ENCODE measurements at places on chromosomes 16 and 17.

- no peak for DNase-seq
These were observed 45.2 kb upstream of the STAC2 start for GRCh38 chr17:39270923-39271322.

- DNase-seq, result no peak
These were observed 926 bp downstream of the MYH10 start for GRCh38 chr17:8629371-8630226.

DNA sequence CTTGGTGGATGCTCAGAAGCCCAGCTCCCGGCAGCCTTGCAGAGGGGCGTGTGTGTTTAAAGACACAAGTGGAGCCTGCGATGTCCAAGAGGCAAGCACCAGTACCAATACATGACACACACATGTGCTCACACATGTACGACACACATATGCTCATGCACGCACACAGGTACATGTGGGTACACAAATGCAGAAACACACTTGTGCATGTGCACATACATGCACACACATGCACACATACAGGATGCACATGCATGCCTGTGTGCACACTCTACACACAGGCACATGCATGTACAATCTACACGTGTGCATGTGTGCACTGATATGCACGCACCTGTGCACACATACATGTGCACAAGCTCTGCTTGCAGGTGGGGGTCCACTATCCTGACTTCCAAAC is 10.8 kb downstream of the RBFOX3 start:
- DNase-seq, result no peak

GRCh38 chr16:21300309-21301167 is 22.4 kb upstream of the CRYM start:
- peak; percentile 90 for DNase-seq

GRCh38 chr17:4536742-4537411 is 18.3 kb downstream of the MYBBP1A start:
- no peak for DNase-seq

DNA sequence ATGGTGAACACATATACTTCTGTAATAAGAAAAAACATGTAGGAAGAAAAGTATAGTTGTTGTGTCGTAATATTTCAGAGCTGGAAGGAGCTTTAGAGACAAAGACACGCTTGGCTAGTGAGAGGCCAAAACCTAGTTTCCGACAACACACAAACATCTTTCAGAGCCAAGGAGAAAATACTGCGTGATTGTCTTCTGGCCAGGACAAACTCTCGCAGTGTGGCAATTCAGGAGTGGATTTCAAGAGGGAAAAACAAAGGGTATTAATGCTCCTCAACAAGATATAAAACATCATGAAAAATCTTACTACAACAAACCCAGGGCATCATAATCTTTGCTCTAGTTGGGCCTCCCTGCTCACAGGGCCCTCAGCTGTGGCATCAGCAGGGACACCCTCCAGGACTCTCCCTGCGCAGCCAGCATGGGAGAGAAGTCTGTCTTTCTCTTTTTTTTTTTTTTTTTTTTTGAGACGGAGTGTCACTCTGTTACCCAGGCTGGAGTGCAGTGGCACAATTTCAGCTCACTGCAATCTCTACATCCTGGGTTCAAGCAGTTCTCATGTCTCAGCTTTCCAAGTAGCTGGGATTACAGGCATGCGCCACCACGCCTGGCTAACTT is 66.4 kb downstream of the CYB5B start:
- DNase-seq, result no peak

- DNase-seq, result no peak
These were observed 19.2 kb downstream of the RBFOX1 start for GRCh38 chr16:7351610-7352510.
